ENCODE measurements at places on chromosomes 4 and X.

GRCh38 chr4:79688691-79689090 lies 280.7 kb upstream of the GK2 start:
- no peak for DNase-seq

DNA sequence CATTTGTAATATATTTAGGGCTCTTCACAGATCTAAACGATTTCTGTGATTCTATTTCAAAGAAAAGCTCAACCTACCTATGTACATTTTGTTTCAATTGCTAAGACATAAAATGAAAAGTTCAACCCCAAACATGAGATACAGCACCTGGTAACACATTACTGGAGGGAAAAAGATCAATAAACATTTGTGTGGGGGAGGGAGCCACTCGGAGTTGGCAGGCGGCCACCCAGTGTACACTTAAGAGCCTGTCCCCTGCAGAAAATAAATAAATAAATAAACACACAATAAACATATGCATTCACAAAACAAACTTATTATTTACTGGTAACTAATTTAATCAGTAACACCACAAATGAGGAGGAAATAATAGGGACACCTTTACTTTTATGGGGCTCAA lies 19.3 kb downstream of the PRSS48 start:
- no peak for DNase-seq

- DNase-seq, result no peak
Measured at GRCh38 chrX:83186632-83187031, 321.5 kb upstream of the POU3F4 start.

- DNase-seq, result no peak
Measured at GRCh38 chr4:726838-727237, 21.2 kb downstream of the PCGF3 start.

Measured in stimulated activated CD4-positive, alpha-beta T cell treated with anti-CD3 and anti-CD28 coated beads, Interleukin-2, amount 100 ng/mL, for 4 hours (primary cell).